ENCODE measurements at places on chromosomes 2 and 18.

- DNase-seq, result no peak
Observed at GRCh38 chr2:220684099-220684498, 888.0 kb downstream of the EPHA4 start.

DNA sequence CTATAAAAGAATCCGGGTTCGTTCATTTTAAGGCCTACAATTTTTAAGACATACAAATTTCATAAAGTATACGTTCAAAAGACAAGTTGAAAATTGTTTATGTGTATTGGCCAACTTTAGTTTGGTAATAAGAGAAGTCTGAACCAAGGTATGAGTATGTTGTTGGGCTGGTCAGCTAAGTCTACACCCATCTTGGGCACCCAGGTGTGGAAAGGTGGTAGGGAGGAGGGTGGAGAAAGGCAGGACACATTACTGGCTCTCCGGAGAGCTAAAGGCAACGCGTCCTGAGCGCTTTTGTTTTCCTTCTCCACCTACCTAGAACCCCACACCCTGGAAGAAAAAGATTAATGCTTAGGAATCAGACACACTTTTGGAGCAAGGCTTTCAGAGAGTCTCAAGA is 899 bp upstream of the PELI1 start:
- no peak for DNase-seq

DNA sequence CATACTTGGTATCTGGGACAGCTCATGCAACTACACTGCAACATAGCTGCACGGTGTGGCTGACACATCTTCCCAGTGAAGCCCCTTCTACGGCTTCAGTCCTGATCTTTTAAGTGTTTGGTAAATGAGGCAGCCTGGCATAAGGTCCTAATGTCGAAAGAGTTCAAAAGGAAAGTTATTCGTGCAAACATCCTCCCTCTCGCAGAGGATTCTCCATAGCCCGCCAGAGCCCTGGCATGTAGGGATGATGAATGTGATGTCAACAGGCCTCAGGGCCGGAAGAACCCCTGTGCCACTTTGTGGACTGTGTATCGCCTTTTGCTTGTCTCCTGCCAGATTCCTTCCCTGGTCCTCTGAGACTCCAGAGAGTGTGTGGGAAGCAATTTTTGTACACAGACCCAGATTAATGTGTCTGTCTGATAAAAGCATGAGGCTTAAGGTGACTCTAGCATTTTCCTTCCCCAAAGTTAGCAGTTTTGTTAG is 88.5 kb downstream of the SOCS6 start:
- no peak for DNase-seq

- no peak for DNase-seq
Observed at GRCh38 chr2:240198226-240198625, 57.8 kb upstream of the OTOS start.

- no peak for DNase-seq
Observed at GRCh38 chr2:207914716-207915115, 110.6 kb downstream of the PLEKHM3 start.

GRCh38 chr18:55552526-55553189 is 35.3 kb downstream of the TCF4 start:
- DNase-seq, result peak; percentile 61

- no peak for DNase-seq
Observed at GRCh38 chr2:158633261-158633660, 161.9 kb upstream of the DAPL1 start.
